ENCODE measurements at places on chromosomes 3 and 15.

GRCh38 chr3:59654123-59654479 is 604.3 kb upstream of the CFAP20DC start:
- peak; percentile 43 for DNase-seq

DNA sequence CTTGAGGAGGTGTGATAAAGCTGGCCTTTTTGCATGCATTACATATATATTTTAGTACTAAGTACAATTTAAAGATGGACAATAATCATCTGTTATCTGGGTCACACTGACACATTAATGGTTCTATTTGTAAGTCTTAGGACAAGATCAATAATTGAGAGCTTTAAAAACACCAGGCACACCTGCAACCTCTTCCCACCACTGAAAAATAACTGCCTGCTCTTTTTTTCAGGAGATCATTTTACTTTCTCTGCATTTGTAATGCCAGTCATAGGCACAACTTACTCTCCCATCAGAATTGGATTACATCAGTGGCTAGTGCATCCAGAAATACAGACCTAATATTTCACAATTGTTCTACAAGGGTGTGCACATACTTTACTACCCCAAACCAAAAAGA is 149.8 kb downstream of the MECOM start:
- no peak for DNase-seq

DNA sequence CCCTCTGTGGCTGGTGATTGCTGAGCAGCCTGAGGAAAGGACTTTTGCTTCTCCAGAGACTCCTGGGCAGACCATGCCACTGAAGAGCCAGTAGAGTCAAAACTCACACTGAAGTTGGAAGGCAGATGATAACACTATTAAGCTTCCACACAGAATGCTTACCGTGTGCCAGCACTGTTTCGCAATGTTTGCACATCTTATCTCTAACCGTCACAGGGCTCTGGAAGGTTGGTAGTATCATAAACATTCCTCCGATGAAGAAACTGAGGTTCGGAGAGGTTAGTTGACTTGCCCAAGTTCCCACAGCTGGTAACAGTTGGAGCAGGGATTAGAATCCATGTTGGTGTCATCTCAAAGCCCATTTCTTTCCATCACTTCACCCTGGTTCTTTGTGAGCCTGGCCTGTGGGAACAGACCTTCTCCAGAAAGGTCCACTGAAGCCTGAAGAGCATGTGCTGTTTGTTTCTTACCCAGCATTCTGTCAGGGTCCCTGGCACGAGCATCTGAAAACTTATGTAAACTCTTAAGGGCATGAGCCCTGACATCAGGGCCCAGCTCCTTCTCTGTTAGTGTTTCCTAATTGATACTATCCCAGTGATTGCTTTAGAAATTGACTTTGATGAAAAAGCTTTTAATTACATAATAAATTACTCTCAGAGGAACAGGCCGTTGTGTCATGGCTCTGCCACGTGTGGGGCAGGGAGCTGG is 77.0 kb upstream of the PRR23C start:
- DNase-seq: no peak

DNA sequence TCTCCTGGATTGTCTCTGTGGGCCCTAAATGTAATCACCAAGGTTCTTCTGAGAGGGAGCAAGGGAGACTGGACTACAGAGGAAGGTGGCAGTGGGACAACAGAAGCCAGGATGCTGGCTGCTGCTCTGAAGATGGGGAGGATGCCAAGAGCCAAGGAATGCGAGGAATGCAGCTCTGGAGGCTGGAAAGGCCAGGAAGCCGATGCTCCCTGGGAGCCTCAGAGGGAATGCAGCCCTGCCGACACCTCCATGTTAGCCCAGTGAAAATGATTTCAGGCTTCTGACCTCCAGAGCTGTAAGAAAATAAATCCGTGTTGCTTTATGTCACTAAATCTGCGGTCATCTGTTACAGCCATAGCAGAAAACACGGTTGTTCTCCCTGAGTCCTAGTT is 44.1 kb downstream of the UMPS start:
- DNase-seq: no peak

GRCh38 chr3:58470363-58471024 is 21.4 kb upstream of the KCTD6 start:
- DNase-seq: no peak

DNA sequence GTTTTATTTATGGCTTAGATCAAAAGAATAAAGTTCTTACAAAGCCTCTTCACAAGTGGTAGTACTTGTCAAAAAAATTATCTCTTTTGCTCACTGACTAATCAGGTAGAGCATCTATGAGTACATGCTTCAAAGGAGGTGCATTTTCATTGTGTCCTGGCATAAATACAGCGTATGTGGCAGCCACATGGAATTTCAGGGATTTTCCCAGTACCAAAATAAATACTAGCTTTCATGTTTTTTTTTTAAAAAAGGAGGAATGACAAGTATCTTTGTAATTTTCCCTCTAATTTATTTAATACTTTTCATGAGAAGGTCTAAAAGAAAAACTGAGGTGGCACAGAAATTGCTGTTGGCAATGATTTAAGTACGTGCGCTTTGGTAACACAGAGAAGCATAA is 597.8 kb upstream of the ALCAM start:
- no peak for DNase-seq

DNA sequence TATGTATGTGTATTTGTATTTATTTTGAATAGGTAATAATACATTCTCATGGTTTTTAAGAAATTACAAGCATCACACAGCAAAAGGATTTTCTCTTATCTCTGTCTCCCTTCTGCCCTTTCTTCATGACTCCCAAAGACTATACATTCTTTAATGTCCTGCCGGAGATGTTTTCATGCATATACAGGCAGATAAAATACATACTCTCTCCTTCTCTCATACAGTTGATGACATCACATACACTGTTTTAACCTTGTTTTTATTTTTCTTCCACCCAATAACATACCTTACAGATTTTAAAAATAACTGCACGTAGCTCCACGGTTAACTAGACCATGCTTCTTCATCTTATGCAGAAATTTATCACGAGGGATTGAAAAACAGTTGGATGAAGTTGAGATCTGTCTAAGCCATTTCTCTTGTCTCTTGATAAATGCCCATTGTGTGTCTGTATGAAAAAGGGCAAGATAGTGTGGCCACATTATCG is 249.8 kb downstream of the EDEM1 start:
- DNase-seq: no peak

DNA sequence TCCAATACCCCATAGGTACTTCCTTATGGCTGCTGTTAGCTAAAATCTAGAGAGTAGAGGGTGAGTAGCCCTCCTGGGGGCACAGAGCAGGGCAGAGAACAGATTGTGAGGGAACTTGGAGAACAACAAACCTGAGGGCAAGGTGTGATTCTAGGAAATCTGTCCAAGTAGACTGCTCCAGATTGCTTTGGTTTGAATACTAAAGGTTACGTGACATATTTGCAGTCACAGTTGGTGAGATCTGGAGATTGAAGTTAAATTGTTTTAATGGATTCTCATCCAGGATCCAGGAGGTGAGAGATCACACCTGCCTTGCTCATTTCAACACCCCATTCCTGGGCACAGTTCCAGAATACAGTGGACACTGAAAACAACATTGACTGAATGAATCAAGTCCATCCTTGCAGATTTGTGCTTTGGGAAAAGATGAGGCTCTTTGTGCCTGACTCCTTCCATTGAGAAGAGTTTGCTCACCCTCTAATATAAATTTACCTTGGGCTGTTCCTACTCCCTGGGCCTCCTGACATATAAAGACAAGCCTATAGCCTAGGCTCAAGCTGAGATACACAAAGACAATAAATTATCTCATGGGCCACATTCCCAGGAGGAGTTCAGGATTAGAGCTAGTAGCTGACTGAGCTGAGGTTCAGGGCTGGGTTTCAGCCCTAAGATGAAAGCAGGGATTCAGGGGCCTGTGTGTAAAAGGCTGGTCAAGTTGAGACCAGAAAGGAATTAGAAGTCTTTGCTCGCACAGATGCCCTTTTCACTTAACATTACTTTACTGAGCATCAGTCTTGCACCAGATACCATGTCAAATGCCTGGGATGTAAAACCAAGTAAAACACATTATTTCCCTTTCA is 400.9 kb upstream of the MCTP2 start:
- no peak for DNase-seq

DNA sequence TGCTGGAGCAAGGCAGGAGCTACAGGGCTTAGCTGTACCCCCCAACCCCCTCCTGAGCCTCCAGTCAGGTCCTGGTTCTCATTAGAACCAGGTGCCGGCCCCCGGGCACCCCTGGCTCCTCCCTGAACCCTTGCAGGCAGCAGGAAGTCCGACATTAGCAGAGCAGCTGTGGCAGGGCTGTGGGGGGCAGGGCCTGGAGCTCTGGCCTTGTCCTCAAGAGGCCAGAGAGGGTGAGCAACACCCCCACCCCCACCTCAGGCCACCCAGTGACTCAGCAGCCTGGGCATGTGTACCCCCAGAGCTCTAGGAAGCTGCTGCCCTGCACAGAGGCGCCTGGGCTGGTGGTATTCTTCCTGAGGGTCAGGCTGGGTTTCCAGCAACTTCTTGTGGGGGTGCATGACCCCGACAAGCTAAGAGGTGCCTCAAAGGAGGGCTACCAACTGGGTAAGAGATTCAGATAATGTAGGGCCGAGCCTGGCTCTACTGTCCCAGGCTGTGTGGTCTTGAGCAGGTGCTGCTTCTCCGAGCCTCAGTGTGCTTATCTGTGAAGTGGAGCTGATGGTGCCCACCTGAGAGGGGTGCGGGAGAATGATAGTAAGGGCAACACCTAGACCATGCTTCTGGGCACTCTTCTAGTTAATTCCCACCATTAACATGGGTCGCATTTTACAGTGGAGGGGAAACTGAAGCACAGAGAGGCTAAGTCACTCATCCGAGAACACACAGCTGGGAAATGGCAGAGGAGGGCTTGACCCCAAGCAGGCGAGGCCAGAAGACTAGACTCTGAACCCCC is 16.0 kb downstream of the H1-8 start:
- DNase-seq: no peak

GRCh38 chr3:85652360-85652759 is 693.6 kb downstream of the CADM2 start:
- DNase-seq: no peak

DNA sequence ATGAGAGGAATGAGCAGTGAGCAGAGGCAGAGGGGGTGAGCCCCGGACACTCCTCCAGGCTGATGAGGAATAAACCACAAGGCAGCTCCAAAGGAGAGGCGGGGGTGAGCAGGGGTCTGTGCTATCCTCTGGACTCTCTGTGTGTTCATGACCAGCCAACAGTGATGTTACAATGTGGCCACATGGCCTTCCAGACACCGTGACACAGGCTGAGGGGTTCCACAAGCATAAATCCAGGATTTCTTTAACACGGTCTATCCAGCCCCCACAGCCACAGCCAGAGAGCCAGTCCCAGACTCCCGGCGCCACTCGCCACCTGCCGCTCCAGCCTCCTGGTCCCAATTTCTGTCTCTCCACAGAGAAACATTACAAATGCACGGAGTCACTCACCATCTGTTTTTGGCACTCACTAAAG is 24.4 kb downstream of the XXYLT1 start:
- peak; percentile 7 for DNase-seq

- no peak for DNase-seq
These were observed 11.0 kb downstream of the LYSMD2 start for GRCh38 chr15:51726302-51727073.

DNA sequence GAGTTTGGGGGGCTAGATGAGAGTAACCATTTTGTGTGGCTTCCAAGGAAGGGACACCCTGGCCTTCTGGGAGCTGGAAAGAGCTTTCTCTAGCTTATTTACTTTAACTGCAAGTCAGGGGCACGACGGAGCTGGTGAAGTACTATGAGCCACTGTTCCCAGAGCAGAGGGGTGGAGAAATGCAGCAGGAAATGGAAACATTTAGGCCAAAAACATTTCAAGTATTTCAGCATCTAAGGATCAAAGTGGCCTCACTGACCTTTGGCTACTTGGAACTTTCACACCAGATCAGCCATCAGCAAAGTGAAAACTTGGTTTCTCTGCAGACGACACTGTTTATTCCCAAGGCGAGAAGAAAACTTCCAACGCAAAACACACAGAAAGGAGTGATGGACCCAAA is 7.9 kb downstream of the DGKG start:
- DNase-seq: no peak

- DNase-seq: no peak
These were observed 134.9 kb downstream of the GAP43 start for GRCh38 chr3:115758076-115758763.

DNA sequence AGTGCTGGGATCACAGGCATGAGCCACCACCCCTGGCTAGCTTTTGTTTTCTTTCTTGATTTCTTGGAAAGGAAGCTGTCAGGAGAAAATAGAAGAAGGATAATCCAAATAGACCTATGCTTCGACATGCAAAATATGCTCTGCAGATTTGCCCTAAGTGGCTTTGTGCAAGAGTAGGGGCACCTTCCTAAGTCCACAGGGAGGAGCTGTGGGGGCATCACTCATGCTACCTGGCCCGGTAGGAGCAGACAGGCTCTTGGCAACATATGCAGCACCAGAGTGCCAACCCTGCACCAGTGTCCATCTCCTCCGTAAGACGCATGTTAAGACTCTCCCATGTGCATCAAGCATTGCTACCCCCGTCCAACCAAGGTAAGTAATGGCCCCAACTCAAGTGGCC is 190.7 kb upstream of the UBE2E1 start:
- no peak for DNase-seq

- no peak for DNase-seq
These were observed 615.6 kb upstream of the ADAMTS9 start for GRCh38 chr3:65303431-65303830.

GRCh38 chr3:25533399-25533798 is 105.3 kb downstream of the RARB start:
- DNase-seq: no peak

DNA sequence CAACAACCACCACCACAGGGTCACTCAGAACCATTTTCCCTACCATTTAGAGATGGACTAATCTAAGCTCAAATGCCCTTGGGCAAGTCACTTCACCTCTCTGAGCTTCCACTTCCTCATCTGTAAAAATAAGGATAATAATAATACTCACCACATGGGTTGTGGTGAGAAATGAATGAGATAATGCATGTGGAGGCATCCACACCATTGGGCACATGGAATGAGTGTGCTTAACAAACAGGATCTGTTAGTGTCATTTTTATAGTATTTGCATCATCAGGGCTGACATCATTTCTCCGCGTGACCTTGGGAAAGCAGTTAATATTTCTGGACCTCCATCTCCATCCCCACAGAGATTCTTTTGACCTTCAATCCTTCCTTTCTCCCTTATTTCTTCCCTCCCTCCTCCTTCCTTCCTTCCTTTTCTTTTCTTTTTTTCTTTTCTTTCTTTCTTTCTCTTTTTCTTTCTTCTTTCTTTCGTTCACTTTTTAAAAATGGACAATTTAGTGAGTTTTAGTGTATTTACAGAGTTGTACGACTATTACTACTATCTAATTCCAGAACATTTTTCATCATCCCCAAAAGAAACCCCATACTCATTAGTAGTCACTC is 7.7 kb upstream of the RFT1 start:
- no peak for DNase-seq

- DNase-seq: no peak
These were observed 130.6 kb upstream of the BCL6 start for GRCh38 chr3:187875863-187876262.

GRCh38 chr3:193452338-193452737 is 73.8 kb upstream of the ATP13A5 start:
- DNase-seq: no peak
